ENCODE measurements at places on chromosomes 13 and 19. TPM values are rescaled to one million over a fixed set of nuclear protein-coding genes. Genes with fewer than 3 reads are reported as not detected.

UNC13A gene
- total RNA-seq: 0.83 TPM

KANK2 gene
- 966 TPM for total RNA-seq

AKAP11 gene
- 38.1 TPM for total RNA-seq

MYH14 gene
- 3.9 TPM for total RNA-seq

BCL2L12 gene
- total RNA-seq: 4.8 TPM

MEIOSIN gene
- not detected for total RNA-seq

NLRP11 gene
- total RNA-seq: not detected

- H3K4me3 ChIP-seq: peak overlapping the region; percentile 88
- peak; percentile 80 for DNase-seq
- peak overlapping the region; percentile 86 for H3K27ac ChIP-seq
- H3K4me1 ChIP-seq: peaks cover 20% of the 10 kb centered on the region
- no peaks in the 10 kb centered on the region for H3K27me3 ChIP-seq
These were observed 3.5 kb downstream of the C19orf67 start for GRCh38 chr19:14081797-14082674.

DNA sequence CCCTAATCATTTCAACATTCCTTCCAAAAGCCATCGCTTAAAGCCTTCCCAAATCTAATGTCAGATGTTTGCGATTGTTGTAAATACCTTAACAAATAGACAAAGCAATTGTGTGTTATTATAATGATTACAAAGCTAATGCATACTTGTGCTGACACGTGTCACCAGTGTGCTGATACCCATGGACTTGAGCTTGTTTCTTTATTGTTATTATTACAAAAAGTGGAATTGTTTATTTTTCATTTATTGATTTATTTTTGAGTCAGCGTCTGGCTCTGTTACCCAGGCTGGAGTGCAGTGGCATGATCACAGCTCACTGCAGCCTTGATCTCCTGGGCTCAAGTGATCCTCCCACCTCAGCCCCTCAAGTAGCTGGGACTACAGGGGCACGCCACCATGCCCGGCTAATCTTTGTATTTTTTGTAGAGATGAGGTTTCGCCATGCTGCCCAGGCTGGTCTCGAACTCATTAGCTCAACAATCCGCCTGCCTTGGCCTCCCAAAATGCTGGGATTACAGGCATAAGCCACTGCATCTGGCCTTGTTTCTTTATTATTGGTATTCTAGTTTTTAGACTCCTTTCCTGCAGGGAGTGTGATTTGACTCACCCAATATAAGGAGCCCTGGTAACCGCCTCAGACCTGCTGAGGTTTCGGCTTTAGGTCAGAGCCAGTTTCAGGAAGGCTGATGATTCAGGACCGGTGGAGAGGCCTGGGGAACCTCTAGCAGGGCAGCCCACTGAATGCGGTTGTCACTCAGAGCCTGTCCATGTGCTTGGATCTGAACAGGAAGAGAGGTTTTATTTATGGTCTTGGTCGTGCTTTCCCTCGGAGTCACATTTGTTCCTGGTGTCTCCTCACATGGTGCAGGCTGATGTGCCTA lies 2.1 kb upstream of the FBXO17 start:
- no peak overlapping the region for H3K4me3 ChIP-seq
- no peak overlapping the region for H3K27ac ChIP-seq
- DNase-seq: no peak
- H3K27me3 ChIP-seq: no peaks in the 10 kb centered on the region
- H3K4me1 ChIP-seq: no peaks in the 10 kb centered on the region

DNA sequence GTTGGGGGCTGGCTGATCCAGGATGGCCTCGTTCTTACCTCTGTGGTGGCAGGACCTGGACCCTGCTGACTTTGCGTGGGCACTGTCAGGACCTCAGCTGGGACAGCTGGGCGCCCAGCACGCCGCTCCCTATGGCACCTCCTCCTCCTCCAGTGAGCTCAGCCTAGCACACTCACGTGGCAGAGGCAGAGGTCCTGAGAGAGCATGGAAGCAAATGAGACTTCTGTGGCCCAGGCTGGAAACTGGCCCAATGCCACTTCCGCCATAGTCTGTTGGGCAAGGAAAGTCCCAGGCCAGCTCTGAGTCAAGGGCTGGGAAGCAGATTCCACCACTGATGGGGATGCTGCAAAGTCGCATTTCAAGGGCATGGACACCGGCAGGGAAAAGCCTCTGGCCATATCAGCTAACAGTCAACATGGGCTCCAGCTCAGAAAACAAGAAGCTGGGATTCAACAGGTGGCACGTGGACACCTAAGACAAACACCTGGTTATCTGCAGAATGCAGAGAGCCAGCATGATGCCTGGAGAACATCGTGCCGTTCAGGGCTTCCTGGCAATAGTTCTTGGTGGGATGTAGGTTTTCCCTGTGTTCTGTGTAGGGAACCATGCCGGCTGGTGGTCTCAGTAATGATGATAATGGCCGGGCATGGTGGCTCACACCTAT lies 16.7 kb downstream of the MYBPC2 start:
- H3K4me1 ChIP-seq: no peaks in the 10 kb centered on the region
- no peak overlapping the region for H3K4me3 ChIP-seq
- H3K36me3 ChIP-seq: no peaks in the 10 kb centered on the region

DNA sequence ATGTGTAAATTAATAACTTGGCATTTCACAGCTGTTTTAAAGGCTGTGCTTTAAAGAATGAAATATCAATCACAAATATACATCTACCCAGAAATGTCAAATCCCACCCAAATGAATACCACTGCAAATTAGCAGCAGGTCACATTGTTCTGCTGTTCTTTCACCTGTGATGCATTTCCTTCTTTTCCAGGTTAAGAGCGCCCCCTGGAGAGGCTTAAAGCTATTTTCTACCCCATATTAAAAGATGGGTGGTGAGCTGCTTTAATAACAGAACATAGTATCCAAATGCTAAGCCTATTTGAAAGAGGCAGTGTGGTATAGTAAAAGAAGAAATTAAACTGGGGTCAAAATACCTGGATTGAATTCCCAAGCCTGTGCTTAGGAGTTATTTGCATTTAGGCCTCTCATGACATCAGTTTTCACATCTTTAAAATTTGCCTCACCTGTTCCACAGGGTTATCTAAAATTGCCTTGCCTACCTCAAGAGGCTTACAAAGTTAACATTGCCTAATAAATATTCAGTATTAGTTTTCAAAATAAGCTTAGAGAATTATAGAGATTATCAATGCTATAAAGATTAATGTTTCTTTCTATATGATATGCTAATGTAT lies 396.9 kb upstream of the SLITRK5 start:
- H3K27ac ChIP-seq: no peak overlapping the region
- no peaks in the 10 kb centered on the region for H3K36me3 ChIP-seq
- H3K4me1 ChIP-seq: no peaks in the 10 kb centered on the region

- H3K27me3 ChIP-seq: no peaks in the 10 kb centered on the region
- H3K27ac ChIP-seq: no peak overlapping the region
- H3K4me3 ChIP-seq: no peak overlapping the region
- no peaks in the 10 kb centered on the region for H3K4me1 ChIP-seq
- H3K36me3 ChIP-seq: no peaks in the 10 kb centered on the region
These were observed 20.6 kb upstream of the WBP4 start for GRCh38 chr13:41040584-41041334.

- H3K4me3 ChIP-seq: no peak overlapping the region
- H3K36me3 ChIP-seq: peaks cover 20% of the 10 kb centered on the region
- no peak overlapping the region for H3K27ac ChIP-seq
- DNase-seq: peak; percentile 14
- H3K4me1 ChIP-seq: no peaks in the 10 kb centered on the region
- H3K27me3 ChIP-seq: no peaks in the 10 kb centered on the region
These were observed 128.3 kb downstream of the ATP11A start for GRCh38 chr13:112818040-112818697.

GRCh38 chr19:1366296-1366695 lies 17.4 kb upstream of the NDUFS7 start:
- H3K27ac ChIP-seq: no peak overlapping the region
- H3K36me3 ChIP-seq: peaks cover 39% of the 10 kb centered on the region

GRCh38 chr19:16330806-16331690 lies 6.4 kb downstream of the KLF2 start:
- no peaks in the 10 kb centered on the region for H3K27me3 ChIP-seq
- H3K4me1 ChIP-seq: peaks cover 36% of the 10 kb centered on the region
- peak overlapping the region; percentile 97 for H3K27ac ChIP-seq
- H3K4me3 ChIP-seq: no peak overlapping the region
- H3K36me3 ChIP-seq: peaks cover 6% of the 10 kb centered on the region

- no peak overlapping the region for H3K27ac ChIP-seq
- no peaks in the 10 kb centered on the region for H3K27me3 ChIP-seq
- H3K4me1 ChIP-seq: no peaks in the 10 kb centered on the region
These were observed 8.8 kb downstream of the INAFM1 start for GRCh38 chr19:47283405-47284059.

GRCh38 chr19:33212436-33213172 lies 13.0 kb downstream of the SLC7A10 start:
- no peaks in the 10 kb centered on the region for H3K4me1 ChIP-seq
- no peak overlapping the region for H3K4me3 ChIP-seq
- DNase-seq: no peak
- peaks cover under 1% of the 10 kb centered on the region for H3K36me3 ChIP-seq
- H3K27me3 ChIP-seq: no peaks in the 10 kb centered on the region
- H3K27ac ChIP-seq: no peak overlapping the region

DNA sequence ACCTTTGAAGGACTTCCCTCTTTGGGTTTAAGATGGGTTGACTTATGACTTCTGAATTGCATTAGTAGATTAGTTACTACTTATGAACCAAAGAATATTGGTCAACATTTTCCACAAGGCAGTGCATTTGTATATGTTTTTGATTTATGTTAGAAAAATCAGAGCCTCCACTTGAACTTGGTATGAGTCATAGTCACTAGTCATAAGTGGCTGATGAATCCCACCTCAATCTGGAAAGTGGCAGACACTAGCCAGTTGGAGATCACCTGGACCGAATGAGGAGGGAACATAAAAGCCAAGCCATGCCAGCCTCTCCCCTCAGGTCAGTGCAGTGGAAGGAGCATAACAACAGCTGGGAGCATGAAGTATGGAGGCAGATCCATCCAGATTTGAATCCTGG lies 39.3 kb upstream of the SPART start:
- H3K27ac ChIP-seq: no peak overlapping the region
- no peaks in the 10 kb centered on the region for H3K27me3 ChIP-seq
- no peaks in the 10 kb centered on the region for H3K4me1 ChIP-seq
- no peak for DNase-seq

- H3K36me3 ChIP-seq: no peaks in the 10 kb centered on the region
- no peak for DNase-seq
- H3K4me1 ChIP-seq: no peaks in the 10 kb centered on the region
- H3K27ac ChIP-seq: no peak overlapping the region
These were observed 20.3 kb upstream of the KPNA3 start for GRCh38 chr13:49812812-49813211.

DNA sequence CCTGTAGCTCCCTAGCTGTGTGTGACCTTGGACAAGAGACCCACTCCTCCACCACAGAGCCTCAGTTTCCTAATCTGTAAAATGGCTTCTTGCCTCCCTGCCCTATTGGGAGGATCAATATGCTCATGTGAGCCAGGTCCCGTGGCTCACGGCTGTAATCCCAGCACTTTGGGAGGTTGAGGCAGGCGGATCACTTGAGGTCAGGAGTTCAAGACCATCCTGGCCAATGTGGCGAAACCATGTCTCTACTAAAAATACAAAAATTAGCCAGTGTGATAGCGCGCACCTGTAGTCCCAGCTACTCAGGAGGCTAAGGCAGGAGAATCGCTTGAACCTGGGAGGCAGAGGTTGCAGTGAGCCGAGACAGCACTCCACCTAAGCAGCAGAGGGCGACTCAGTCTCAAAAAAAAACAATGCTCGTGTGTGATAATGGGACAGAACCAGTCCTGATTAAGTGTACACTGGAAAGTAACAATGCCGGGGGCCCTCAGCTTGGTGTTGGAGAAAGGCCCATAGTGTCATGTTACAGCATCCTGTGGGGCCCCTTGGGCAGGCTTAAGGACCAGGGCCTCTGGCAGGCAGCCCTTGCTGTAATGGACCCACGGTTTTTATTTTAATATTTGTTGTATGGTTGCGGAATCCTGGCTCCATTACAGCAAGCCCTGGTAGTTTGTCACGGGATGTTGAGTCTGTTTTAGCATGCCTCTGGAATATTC lies 6.8 kb downstream of the RPS11 start:
- no peaks in the 10 kb centered on the region for H3K27me3 ChIP-seq
- H3K27ac ChIP-seq: no peak overlapping the region
- H3K4me1 ChIP-seq: peaks cover 23% of the 10 kb centered on the region
- no peak for DNase-seq
- H3K36me3 ChIP-seq: peaks cover 22% of the 10 kb centered on the region
- H3K4me3 ChIP-seq: no peak overlapping the region

DNA sequence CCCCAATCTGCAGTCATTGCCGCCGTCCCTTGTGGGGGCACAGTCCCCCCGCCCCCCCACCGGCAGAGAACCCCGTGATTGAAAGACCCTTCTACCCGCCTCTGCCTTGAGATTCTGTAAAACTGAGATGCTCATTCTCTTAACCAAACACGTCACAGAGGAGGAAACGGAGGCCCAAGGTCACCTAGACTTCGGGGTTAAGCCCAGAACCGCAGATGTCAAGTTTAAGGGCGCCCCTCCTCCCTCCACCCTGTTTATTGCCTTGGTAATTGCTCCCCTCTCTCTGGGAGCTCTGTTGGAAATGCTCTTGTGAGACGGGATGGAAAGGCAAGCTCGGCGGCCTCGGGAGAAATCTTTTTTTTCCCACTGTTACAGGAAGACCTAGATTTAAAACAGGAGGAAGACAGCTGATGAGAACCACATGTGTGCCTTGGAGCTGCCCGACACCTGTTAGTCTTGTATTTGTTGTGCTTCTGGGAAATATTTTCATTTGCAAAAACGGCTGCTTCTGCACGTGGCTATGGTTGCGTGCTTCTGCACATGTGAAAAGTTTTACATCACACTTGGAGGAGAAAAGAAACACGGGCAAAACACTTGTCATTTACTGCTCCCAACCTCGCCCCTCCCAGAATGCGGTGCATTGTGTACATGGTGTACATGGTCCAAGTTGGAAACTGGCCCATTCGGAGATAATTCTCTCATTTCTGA lies 1.1 kb upstream of the MED26 start:
- H3K27me3 ChIP-seq: no peaks in the 10 kb centered on the region
- peak; percentile 88 for DNase-seq
- peaks cover 6% of the 10 kb centered on the region for H3K36me3 ChIP-seq
- peak overlapping the region; percentile 66 for H3K4me3 ChIP-seq

DNA sequence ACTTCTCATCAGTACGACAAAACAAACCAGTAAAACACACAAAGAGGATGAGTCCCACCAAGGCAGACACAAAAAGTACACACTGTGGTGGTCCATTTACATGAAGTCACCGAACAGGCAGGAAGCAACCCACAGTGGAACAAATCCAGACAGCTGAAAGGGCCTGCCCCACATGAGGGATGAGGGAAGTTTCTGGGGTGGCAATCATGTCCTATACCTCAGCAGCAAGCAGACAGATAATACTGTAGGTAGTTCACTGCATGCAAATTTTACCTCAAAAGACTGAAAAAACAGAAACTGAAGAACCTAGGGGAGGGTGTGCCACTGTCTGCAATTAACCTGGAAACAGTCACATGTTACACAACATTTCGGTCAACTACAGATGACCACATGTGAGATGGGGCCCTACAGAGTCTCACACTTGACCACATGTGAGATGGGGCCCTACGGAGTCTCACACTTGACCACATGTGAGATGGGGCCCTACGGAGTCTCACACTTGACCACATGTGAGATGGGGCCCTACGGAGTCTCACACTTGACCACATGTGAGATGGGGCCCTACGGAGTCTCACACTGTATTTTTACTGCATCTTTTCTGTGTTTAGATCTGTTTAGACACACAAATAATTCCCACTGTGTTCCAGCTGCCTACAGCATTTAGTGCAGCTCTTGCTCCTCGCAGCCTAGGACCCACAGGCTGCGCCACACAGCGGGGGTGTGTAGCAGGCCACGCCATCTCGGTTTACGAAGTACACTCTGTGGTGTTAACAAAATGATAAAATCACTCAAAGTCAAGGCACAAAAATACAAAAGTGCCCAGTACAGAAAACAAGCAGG lies 22.2 kb downstream of the PCID2 start:
- no peak for DNase-seq
- no peaks in the 10 kb centered on the region for H3K36me3 ChIP-seq
- H3K27ac ChIP-seq: peak overlapping the region; percentile 61
- no peaks in the 10 kb centered on the region for H3K4me1 ChIP-seq
